Testis (tissue), 5 donors: ENCODE measurements at places on chromosomes 13 and 19.

DNA sequence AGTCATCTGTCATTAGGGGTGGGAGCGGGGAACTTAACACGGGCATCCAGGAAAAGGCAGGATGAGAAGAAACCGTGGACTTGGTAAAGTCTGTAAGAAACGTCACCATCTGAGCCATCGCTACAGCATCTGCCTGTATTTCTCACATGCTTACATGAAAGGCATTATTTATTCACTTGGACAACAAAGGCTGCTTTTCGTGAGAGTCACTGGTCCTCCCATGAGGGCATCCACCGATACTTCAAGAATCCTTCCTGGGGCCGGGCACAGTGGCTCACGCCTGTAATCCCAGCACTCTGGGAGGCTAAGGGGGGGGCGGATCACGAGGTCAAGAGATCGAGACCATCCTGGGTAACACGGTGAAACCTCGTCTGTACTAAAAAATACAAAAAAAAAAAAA lies 16.1 kb downstream of the ZNF446 start:
- no peak for DNase-seq

GRCh38 chr19:55600662-55601028 lies 557 bp downstream of the ZNF524 start:
- DNase-seq, result no peak

DNA sequence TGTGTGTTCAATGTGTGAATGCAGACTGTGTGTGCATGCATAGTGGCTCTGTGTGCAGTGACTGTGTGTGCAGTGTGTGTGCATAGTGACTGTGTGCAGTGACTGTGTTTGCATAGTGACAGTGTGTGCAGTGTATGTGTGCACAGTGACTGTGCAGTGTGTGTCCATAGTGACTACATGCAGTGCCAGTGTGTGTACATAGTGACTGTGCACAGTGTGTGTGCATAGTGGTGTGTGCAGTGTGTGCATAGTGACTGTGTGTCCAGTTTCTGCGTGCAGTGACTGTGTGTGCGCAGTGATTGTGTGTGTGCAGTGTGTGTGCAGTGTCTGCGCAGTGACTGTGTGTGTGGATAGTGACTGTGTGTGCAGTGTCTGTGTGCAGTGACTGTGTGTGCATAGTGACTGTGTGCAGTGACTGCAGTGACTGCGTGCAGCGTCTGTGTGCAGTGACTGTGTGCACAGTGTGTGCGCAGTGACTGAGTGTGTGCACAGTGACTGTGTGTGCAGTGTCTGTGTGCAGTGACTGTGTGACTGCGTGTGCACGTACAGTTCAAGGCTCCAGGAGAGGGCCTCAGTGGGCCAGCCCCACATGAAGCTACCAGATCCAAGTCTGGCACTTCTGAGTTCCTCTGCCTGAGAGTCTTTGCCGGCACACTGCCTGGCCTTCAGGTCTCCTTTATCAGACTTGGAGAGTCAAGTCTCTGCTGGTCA lies 90.3 kb downstream of the IER2 start:
- DNase-seq, result no peak

DNA sequence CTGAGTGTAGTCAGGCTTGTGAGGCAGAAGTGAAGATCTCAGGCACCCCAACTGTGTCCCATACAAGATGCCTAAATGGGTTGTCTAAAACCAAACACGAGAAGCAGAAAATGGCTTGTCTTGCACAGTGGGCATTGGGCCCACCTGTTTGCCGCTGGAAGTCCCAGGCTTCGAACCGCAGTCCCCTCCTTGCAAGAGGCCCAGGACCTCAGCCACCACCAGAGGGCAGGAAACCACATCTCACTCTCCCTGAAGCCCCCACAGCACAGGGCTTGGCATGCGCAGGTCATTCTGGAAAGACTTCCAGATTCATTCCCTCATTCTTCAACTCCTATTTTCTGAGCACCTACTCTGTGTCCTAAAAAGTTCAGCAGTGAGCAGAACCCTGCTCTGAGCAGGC lies 973.7 kb downstream of the UQCRFS1 start:
- peak; percentile 24 for DNase-seq

DNA sequence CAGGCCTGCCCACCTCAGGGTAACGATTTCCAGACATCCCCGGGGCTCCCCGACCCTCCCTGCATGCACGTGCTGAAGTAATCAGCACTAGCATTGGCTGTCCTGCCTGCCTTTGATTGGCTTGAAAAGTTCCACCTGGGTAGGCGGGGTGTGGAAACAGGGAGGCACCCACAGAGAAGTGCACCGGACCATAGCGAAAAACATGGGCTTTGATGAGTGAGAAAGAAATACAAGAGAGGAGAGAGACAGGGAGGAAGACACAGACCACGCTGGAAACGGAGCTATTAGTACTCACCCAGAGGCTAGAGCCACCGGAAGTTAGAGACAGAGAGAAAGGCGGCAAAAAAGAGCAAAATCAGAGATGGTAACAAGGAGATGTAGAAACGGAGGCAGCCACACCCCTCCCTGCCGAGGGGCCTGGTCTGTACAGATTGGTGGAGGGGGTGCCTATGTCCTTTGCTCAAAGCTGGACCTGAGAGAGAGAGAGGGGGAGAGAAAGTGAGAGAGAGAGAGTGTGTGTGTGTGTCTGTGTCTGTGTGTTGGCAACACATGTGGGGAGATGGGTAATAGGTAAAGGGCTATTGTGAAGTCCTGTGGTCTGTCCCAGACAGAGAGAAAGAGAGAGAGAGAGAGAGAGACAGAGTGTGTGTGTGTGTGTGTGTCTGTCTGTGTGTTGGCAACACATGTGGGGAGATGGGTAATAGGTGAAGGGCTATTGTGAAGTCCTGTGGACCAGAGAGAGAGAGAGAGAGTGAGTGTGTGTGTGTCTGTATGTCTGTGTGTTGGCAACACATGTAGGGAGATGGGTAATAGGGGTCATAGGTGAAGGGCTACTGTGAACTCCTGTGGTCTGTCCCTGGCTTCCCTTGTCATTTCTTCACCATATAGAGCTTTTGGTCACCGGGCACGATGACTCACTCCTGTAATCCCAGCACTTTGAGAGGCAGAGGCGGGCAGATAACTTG lies 2.9 kb downstream of the CGB3 start:
- DNase-seq, result no peak

DNA sequence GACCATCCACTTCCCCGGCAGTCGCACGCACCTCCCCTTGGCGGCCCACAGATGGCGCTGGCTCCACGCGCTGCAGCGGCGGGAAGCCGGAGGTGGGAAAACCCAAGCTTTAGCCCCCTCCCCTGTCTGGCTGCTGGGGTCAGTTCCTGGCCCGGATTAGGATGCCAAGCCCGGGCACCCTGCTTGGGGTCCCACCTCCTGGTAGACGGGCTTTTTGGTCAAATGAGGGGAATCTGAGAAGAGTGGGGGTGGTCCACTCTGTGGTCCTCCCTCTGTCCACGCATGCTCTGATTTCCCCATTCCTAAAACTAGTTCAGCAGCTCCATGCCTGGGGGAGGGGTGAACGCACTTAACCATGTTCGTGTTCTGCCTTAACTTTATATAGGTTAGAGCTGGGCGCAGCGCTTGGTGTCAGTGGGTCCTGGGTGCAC lies 8.1 kb upstream of the ADGRE2 start:
- peak; percentile 56 for DNase-seq

GRCh38 chr19:18253716-18254115 lies 20.5 kb downstream of the IQCN start:
- no peak for DNase-seq

GRCh38 chr13:106377931-106378662 lies 157.4 kb downstream of the EFNB2 start:
- peak; percentile 67 for DNase-seq

GRCh38 chr13:109881347-109881725 lies 95.0 kb upstream of the IRS2 start:
- no peak for DNase-seq

- DNase-seq, result no peak
Measured at GRCh38 chr13:20334309-20334708, 102.2 kb upstream of the GJB6 start.

- DNase-seq, result no peak
Measured at GRCh38 chr13:43894438-43894837, 14.7 kb downstream of the LACC1 start.

DNA sequence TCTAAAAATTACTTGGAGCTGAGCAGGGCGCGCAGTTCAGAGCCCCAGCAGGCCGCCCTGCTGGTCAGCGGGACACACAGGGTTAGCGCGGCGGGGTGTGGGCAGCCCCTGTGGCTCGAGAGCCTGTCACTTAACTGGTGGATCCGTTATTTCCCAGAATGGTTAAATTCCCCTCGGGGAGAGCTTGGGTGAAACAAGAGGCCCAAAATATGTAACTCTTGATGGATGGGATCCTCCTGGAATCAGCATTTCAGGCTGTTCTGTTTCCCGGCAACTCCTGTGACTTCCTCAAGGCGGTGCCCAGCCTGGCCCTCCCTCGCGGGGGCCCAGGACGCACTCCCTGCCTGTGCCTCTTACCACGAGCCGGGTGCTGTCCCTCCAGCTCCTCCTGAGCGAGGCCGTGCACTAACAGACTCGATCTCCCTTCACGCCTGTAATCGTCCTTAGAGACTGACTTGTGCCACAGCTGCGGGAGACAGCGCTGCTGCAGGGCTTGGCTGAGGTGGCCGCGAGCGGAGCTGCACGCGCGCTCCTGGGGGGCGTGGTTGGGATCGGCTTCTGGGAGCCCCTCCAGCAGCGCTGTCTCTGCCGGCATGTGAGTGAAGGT lies 9.7 kb downstream of the PTBP1 start:
- no peak for DNase-seq

GRCh38 chr19:35086455-35086854 lies 29.2 kb upstream of the FXYD3 start:
- no peak for DNase-seq

- DNase-seq, result no peak
Measured at GRCh38 chr13:21383090-21383489, 76.0 kb downstream of the ZDHHC20 start.

DNA sequence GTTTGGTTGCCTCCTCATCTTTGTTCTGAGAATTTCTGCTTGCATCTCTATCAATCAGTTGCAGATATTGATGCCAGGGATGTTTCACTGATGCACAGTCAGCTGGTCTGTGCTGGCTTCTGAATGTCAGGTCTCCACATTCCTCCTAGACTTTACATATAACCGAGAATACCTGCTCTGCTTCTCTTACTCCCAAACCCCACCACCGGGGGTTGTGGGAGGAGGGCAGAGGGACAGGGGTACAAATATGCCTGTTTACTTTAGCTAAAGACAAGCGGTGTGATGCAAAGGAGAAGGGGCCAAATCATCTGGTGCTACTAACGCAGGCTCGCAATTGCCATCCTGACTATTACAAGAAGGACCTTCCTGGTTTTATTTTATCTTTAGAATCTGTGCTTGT lies 17.4 kb upstream of the KLHL1 start:
- no peak for DNase-seq

DNA sequence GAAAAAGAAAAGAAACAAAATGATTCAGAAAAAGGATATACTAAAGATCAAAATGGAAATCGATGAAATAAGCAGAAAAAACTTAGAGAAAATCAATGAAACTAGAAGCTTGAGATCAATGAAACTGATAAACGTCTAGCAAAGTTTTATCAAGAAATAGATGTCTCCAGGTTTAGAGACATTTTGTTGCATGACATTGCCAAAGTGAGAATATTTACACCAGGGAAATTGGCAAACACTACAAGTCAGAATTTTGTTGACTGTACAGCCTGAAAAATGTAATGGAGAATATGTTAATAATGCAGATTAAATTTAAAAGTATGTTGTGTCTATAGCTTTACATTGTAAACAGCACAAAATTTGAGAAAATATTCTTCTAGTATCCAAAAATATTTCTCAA lies 5.3 kb upstream of the ZNF599 start:
- DNase-seq, result no peak

- no peak for DNase-seq
Measured at GRCh38 chr13:109875746-109876145, 89.4 kb upstream of the IRS2 start.

- DNase-seq, result no peak
Measured at GRCh38 chr19:40742886-40743285, 7.4 kb downstream of the ACTMAP start.

GRCh38 chr13:98710521-98710920 lies 42.0 kb downstream of the SLC15A1 start:
- no peak for DNase-seq

GRCh38 chr19:55678121-55678671 lies 3.2 kb downstream of the EPN1 start:
- no peak for DNase-seq

GRCh38 chr19:29559743-29560142 lies 33.9 kb downstream of the VSTM2B start:
- no peak for DNase-seq

GRCh38 chr19:10334588-10335351 lies 1.4 kb upstream of the RAVER1 start:
- peak; percentile 96 for DNase-seq

DNA sequence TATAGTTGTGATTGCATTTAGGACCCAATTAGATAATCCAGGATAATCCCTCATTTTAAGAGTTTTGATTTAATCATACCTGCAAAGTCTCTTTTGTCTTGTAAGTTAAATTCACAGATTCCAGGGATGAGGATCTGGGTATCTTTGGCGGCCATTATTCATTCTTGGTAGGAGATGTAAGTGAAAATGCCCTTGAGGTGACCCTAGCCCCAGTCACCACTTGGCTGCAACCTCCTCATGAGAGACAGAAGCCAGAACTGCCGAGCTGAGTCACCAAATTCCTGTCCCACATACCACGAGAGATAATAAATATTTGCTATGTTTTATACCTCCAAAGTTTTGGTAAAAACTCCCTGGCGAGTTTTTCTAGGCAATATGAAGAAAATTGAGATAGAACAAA lies 389.4 kb downstream of the RFC3 start:
- DNase-seq, result no peak

DNA sequence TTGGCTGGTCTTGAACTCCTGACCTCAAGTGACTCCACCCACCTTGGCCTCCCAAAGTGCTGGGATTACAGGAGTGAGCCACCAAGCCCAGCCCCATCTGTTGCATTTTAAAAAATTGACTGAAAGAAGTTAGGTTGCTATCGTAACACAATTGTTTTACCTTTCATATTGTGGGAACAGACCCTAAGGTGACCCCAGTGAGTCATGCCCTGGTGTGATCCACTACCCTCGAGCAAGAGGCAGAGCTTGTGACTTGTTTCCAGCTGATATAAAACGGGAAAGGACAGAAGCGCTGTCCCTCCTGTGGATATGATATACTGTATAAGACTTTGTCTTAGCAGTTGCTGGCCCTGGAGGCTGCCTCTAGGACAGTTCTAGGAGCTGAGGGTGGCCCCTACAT lies 308.6 kb downstream of the HS6ST3 start:
- DNase-seq, result no peak

DNA sequence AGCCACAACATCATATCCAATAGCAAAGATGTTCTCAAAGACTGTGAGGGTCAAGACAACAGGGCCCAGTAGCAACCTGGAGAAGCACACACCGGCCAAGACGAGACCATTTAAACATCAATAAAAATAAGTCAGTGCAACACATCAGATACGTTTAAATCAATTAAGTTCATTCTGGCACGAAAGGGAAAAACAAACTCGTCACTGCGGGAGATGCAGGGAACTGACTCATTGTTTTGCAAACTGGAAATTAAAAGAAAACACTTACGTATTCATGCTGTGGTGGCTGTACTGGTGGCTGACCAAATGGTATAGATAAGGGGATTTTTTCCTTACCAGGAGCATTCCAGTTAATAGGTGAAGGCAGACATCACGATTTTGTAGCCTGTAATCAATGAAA lies 26.3 kb upstream of the SLC15A1 start:
- DNase-seq, result no peak
